Tibial nerve (tissue), 4 donors: ENCODE measurements at places on chromosomes 7 and 10. TPM values are rescaled to one million over a fixed set of nuclear protein-coding genes. Genes with fewer than 3 reads are reported as not detected.

GRCh38 chr7:79624336-79624735, 170.9 kb upstream of the MAGI2 start:
- no peak for DNase-seq

Gene SEPHS1
- total RNA-seq = 21.6 TPM

- no peak for DNase-seq
These were observed 217.4 kb upstream of the PPP2R2D start for GRCh38 chr10:131683281-131683861.

DNA sequence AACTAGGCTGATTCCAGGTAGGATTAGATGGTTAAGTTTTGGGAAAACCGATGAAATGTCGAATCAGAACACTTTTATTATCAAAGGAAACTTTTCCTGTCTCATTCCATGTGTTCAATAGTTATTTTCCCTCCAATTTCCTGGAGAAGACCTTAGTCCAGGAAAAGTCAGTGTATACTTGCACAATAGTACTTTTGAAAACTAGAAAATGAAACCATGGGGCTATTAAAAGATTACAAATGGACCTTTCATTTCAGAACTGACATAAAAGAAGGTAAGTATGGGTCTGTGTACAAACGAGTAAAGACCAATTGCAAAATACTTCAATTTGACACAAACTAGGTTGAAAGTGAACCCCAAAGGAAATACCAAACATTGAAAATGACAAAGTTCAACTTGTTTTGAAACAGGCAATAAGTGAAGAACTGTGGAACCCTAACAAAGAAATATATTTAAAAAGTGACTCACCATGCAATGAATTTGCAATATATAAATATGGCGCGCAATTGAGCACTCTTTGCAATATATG, 2.1 kb downstream of the AVPI1 start:
- no peak for DNase-seq

- no peak for DNase-seq
These were observed 584.6 kb upstream of the POM121L12 start for GRCh38 chr7:52450816-52451215.

GRCh38 chr7:43646603-43647338, 63.9 kb downstream of the STK17A start:
- no peak for DNase-seq

- no peak for DNase-seq
These were observed 74.1 kb downstream of the TES start for GRCh38 chr7:116284390-116284789.

GRCh38 chr10:119399466-119399865, 143.1 kb downstream of the RGS10 start:
- no peak for DNase-seq

Gene GSDME
- 5.3 TPM for total RNA-seq

Gene THSD7A
- 24.7 TPM for total RNA-seq

Gene UCMA
- not detected for total RNA-seq

Gene GCK
- total RNA-seq = not detected

DNA sequence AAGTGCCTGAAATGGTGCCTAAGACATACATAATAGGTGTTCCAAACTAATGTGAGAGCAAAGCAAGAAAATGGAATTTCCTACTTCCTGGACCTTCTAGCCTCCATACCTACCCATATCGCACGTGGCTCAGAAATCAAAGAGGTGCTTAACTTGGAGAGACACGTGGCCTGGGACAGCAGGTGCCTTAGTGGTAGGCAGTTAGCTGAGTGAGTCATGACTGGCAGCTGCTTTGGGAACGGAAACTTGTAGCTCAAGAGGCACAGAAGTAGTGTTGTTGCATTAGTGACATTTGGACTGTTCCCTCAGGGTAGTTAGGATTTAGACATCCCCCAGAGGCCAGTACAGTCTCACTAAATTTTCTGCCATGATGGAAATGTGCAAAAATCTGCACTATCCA, 12.0 kb upstream of the BMPER start:
- no peak for DNase-seq

Gene AKAP9
- 76.4 TPM for total RNA-seq

DNA sequence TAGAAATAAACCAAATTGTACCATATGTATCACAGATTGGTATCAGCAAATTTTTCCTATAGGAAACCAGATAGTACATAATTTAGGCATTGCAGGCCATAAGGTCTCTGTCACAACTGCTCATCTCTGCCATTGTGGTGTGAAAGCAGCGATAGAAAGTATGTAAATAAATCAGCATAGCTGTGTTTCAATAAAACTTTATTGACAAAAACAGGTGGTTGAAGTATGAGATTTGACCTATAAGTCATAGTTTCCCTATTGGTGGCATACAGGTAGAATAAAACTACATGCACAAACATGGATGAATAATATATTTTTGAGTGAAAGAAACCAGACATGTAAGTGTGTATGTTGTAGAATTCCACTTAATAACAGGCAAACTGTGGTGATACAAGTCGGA, 1454.9 kb downstream of the REEP3 start:
- DNase-seq = no peak

- no peak for DNase-seq
These were observed 63.2 kb upstream of the KLF6 start for GRCh38 chr10:3848005-3848774.

Gene PDE6C
- not detected for total RNA-seq

Gene NUTM2E
- 0.30 TPM for total RNA-seq

DNA sequence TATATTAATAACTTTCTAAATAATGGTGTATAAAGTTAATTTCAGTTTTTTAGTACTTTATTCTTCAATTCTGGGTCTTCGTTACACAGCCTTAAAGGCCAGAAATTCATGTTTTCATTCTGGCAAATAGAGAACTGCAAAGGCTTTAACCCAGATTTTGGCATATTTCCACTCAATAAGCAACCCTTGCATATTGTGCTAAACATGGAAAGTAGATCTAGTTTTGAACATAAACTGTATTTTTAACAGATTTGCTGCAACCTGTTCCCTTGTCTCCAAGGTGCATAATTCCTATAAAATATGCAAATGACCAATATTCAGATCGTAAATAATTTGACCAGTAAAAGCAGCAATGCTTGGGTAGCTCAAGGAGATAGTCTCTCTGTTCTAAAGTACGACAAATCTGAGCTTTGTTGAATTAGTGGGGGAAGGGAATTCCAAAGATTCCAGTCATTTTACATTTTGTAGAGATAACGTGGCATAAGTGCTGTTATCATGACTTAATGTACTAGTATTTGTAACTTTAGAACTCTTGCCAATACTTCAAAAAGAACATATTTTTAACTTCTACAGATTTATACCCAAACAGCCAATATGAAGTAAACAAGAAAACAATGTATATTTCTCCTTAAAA, 46.4 kb upstream of the RSBN1L start:
- DNase-seq = no peak

Gene AGAP4
- 31.5 TPM for total RNA-seq

DNA sequence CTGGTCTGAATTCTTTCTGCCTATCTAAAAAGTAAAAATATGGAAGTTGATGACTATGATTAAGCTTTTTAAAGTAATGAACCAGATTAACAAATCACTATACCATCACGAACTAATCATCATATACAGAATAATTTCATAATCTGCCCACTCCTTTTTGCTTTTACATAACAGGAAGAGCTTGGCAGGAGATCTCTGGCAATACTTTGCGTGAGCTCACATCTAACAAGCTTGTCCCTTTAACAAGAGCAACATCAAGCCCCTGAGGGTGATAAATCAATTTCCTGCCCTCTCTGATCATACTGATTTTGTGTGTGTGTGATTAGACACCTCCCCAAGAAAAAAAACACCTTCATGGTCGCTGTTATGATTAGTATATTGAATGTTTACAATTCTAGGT, 143.5 kb upstream of the ASAH2 start:
- DNase-seq = no peak

Gene RELN
- 117 TPM for total RNA-seq

DNA sequence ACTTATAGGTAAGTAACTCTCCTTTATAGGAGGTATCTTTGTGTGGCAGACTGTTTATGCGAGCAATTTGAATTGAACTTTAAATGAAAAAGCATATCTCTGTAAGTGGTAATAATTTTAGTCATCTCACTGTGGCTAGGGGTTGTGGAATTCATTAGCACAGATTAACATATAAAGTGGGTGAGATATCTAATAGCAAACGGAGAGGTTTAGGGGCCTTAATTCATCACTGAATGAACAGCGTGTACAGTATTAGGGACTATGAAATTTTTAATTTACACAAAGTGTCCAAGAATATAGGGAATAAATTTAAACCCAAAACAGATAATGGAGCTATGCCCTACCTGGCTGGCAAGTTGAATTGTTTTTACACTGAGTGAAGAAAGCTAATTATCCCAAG, 15.7 kb upstream of the FAM204A start:
- DNase-seq = no peak

GRCh38 chr7:95723583-95724180, 48.7 kb upstream of the DYNC1I1 start:
- no peak for DNase-seq

- DNase-seq = no peak
These were observed 1.1 kb upstream of the DNAAF5 start for GRCh38 chr7:725223-726005.

Gene ZNF736
- total RNA-seq = 7.6 TPM

Gene RADIL
- 31.0 TPM for total RNA-seq

GRCh38 chr10:86970982-86971231, 2.6 kb downstream of the ADIRF start:
- DNase-seq = no peak

Gene PGAM2
- total RNA-seq = 0.98 TPM

GRCh38 chr10:33807531-33808359, 473.3 kb upstream of the NRP1 start:
- no peak for DNase-seq

GRCh38 chr10:71209731-71210541, 2.4 kb upstream of the UNC5B start:
- DNase-seq = no peak

Gene SCIN
- total RNA-seq = under 0.01 TPM
